Effector CD4-positive, alpha-beta T cell (primary cell): ENCODE measurements at places on chromosomes 12 and 14.

- DNase-seq: no peak
Measured at GRCh38 chr12:39329018-39329417, 113.9 kb downstream of the KIF21A start.

GRCh38 chr14:64391113-64391725, 3.1 kb downstream of the MTHFD1 start:
- DNase-seq: no peak

- no peak for DNase-seq
Measured at GRCh38 chr12:64456119-64456518, 4.2 kb downstream of the TBK1 start.

- DNase-seq: peak; percentile 38
Measured at GRCh38 chr14:91867316-91867988, at the start of gene TC2N. TSS of gene TC2N (minus strand) at chr14:91867536. CDS start at chr14:91813769, 53,767 bp downstream.

DNA sequence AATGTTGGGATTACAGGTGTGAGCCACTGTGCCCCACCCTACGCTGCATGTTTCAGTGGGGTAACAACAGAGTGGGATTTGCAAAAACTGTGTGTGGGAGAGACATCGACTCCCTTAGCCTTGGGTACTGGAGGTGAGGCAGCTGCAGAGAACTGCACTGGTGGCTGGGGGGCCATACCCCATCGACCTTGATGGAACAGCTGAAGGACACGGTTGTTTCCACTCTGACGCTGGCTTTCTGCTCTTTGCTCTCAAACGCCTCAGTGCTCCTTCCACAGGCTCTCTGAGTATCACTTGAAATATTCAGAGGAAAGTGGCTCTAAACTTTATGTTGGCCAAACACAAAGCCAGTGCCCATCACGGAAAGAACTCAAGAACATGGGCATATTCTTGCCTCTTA, 30.8 kb upstream of the LRRC10 start:
- no peak for DNase-seq

- DNase-seq: no peak
Measured at GRCh38 chr12:124445121-124445718, 122.2 kb downstream of the NCOR2 start.

- no peak for DNase-seq
Measured at GRCh38 chr12:105025890-105026289, 39.8 kb downstream of the NOPCHAP1 start.

GRCh38 chr12:4030929-4031702, 157.9 kb upstream of the PARP11 start:
- peak; percentile 66 for DNase-seq

DNA sequence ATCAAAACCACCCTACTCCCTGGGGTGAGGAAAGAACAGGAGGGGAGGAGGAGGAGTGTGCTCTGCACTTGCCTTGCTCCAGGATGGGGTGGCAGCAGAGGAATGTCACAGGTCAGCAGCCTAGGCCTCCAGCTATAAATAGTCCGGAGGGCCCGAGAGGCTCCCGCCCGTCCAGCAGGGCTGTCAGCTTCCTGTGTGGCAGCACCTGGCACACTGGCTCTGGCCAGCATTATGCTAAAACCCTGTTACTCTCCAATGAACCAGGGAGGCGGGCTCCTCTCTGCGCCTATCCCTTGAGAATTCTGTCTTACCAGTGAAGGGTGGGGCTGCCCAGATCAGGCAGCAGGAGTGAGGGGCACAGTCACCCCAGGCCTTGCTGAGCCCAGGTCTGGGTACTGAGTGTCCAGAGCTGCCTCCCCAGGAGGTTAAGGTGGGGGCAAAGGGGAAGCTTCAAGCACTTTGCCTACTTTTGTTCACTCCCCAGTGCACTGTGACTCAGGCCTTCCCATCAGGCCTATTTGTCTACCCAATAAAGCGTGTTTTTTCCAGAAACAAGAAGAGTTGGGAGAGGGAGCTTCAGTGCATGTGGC, 1.2 kb upstream of the COX14 start:
- no peak for DNase-seq

- DNase-seq: no peak
Measured at GRCh38 chr14:53606203-53606602, 350.4 kb downstream of the BMP4 start.

GRCh38 chr12:110916295-110916875, 4.0 kb downstream of the MYL2 start:
- DNase-seq: no peak

- no peak for DNase-seq
Measured at GRCh38 chr14:98274596-98274995, 997.4 kb downstream of the BCL11B start.

GRCh38 chr14:102589761-102590290, 2.6 kb upstream of the RCOR1 start:
- DNase-seq: no peak

DNA sequence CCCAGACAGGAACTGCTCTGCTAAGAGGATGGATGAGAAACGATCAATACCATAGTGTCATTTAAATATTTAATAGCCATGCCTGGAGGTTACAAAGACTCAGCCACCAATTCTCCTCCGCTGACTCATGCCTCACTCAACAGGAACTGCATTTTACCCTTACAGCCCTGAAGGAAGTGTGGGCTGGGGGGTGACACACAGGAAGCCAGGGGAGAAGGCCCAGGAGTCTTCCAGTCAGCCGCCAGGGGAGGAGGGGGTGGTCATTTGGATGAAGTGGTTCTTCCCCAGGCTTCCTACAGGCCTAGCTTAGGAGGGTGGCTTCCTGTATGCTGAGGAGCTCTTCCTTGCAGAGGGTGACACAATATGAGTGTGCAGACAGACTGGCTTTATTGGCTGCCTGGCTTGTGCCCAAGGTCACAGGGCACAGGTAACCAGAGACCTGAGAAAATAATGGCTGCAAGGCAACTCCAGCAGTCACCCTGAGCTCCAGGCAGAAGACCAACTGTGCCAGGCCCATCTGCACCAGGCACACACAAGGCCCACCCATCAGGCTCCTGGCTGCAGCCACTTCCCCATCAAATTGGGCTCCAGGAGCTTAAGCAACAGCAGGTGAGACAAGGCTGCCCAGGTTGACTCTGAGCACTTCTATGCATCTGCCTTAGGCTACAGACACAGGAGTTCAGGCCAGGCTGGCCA, 30.6 kb upstream of the RPLP0 start:
- DNase-seq: peak; percentile 72

DNA sequence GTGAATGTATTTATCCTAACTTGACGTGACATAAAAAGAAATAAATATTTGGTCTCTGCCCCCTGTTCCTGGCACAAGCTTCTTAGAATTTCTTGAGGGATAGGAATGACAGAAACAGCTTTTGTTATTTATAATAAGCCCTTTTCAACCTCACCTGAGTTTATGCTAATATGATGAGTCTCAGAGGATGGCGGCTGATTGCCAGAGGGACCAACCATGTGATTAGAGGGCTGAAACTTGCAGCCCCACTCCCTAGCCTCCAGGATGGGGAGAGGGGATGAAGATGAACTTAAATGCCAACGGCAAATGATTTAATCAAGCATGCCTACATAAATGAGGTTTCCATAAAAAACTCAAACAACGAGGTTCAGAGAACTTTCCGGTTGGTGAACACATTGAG, 42.9 kb downstream of the DNAI7 start:
- DNase-seq: no peak

DNA sequence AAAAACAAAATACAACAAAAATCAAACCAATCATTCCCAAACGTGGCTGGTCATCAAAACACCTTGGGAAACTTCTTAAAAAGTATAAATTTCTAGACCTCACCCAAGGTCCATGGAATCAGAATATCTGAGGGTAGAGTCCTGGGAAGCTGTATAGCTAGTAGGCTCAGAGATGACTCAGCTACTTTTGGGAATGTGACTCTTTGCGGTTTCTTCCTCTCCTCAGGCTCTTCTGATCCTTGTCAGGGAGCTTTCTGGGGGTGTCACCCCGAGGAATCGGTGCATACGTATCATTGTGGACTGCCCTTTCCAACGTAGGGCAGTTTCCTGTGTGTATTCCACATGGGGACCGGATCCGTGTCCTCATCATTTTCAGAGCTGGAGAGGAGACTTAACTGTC, 14.8 kb downstream of the JDP2 start:
- DNase-seq: no peak

- DNase-seq: no peak
Measured at GRCh38 chr12:56723889-56724700, 1.0 kb downstream of the NACA start.

DNA sequence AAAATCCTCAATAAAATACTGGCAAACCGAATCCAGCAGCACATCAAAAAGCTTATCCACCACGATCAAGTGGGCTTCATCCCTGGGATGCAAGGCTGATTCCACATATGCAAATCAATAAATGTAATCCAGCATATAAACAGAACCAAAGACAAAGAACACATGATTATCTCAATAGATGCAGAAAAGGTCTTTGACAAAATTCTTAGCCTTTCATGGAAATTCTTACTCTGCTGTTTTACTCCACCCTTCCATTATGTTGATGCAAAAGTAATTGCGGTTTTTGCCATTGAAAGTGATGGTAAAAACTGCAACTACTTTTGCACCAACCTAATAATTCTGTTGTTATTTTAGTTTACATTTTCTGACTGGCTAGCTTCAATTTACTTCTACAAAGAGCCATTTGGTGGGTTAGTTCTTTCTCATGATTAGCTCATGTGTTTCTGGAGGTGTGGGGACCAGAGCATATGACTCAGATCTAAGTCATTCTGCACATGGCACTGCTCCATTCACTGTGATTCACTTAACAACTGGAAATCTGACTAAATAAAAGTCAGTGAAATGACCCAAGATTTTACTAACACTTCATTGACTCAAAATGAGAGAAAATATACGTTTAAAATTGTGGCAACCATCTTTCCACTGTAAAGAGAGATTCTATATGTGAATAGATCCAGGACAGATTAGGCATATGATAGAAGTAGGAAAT, 99.9 kb downstream of the TMTC3 start:
- DNase-seq: no peak

DNA sequence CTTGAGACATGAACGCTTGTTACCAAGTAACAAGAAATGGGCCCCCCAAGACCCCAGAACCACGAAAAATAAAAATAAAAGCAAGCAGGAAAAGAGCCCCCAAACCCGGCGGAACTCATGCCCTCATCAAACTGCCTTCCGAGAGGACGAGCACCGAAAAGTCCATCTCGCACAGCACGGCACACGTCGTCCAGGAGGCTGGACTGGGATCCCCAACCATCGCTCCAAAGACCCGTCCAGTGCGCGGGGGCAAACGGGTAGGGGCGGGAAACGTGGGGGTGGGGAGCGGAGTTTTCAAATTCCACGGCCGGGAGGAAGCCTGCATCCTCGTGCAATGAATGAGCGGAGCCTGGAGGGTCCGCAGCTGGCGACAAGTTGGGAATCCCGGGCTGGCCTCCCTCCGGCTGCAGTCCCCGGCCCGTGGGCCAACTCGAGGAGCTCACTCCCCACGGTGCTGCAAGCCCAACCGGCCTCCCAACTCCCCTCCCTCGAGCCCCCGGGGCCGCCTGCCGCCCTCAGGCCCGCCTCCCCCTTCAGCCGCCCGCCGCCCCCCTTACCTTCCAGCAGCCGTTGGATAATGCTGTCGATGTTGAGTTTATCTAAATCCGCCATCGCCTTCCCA, 484 bp downstream of the PPP1CC start:
- no peak for DNase-seq

GRCh38 chr14:38042322-38042721, 165.4 kb upstream of the SSTR1 start:
- no peak for DNase-seq

DNA sequence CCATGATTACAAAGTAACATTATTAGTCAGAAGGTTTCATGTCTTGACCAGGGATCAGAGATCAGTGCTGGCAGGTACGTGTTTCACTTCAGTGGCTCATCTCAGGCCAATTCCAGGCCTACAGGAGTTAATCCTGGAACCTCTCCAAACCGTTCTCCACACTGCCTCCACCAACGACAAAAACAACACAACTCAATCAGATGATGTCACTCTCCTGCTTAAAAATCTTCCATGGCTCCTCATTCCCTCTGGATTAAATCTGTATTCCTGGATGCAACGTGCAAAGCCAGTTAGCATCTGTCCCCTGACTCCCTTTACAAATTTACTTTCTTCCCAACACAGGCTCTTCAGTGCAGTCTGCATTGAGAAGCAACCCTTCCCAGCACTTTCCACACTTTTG, 34.3 kb upstream of the TXNRD1 start:
- DNase-seq: no peak

GRCh38 chr12:23631786-23632377, 317.6 kb downstream of the SOX5 start:
- no peak for DNase-seq

DNA sequence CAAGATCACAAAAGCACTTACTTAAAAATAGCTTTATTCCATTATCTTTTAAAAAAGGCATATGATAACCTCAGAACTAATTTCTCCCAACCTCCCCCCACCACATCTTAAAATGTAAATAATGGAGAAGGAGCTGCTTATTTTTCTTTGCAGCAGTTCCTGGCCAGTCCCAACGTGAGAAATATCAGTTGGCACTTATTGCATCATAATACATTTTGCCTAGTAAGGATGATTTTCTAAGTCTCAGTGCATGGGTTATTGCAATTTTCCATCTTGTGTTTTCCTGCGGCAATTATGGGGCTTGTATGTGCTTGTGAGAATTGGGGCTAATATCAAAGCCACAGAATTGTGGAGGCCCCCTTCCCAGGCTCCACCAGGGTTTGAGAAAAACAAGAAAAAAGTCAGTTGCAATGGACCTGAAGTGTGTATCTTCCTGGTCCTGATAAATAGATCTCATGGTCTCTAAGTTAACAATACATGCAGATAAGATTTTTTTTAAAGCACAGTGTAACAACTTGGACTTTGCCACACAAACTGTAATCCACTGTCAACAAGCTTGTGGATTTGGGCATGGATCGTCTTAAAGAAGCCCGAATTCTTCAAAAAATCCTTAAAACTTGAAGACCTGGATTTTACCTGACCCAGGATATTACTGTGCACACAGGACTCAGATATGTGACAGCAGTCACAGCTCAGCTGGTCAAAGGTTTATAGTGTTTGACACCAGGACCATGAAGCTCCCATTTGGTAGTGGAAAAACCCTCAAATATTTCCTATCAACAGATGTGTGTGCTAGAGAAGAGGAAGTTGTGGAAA, 2.8 kb upstream of the WSB2 start:
- DNase-seq: no peak

DNA sequence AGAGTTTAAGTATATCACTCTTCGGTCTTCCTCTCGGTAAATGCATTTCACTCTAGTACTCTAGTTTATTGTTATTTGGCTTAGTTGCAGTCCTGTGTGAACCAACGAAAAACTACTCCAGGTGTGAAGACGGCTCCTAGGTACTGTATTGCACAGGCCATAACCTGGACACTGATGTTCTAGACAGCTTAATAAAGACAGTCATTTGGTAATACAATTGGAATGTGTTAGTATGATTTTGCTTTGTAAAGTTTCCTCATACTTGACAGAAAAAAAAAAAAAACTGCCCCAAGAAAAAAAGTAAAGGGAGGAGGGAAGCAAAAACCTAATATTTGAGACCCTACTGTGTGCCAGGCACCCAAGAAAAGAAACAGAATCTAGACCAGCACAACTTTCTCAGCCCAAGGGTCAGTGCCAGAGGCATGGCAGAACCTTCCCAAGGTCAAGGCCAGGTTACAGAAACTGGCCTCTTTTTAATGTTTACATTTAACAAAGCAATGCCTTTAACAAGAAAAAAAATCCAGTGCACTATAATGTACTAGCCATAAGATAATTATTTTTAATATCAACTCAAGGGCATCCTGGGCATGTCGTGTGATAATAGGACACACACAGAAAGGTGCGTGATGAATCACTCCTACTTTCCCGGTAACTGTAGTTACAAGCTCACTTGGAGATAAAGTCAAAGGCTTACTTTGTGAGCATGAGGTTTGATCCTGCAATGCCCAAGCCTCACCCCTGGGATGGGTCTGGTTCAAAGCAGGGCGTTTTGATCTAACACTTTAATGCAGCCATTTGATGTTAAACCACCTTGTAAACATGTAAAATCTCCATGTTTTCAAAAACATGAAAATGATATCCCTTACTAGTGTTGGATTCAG, 110.6 kb downstream of the BMP4 start:
- DNase-seq: no peak

- DNase-seq: no peak
Measured at GRCh38 chr12:93059288-93059687, 130.2 kb upstream of the EEA1 start.
